Activated naive CD8-positive, alpha-beta T cell treated with anti-CD3 and anti-CD28 coated beads for 36 hours (primary cell): ENCODE measurements at places on chromosomes 3 and 15.

- DNase-seq, result no peak
Measured at GRCh38 chr15:45702041-45702440, 67.2 kb downstream of the SQOR start.

DNA sequence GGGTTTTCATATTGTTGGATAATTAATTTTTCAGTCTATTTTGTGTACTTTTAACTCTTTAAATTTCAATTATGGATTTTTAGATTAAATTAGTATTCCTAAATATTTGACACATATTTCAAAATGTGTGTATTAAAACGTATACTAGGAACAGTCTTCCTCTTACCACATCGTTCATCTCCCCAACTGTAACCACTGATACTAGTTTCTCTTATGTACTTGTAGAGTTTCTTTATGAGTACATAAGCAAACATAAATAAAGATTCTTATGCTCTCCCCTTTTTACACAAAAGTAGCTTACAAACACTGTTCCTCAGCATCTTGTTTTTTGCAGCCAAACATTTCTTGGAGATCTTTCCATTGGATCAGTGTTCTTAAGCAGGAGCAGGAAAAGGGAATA is 45.9 kb downstream of the CMSS1 start:
- no peak for DNase-seq

DNA sequence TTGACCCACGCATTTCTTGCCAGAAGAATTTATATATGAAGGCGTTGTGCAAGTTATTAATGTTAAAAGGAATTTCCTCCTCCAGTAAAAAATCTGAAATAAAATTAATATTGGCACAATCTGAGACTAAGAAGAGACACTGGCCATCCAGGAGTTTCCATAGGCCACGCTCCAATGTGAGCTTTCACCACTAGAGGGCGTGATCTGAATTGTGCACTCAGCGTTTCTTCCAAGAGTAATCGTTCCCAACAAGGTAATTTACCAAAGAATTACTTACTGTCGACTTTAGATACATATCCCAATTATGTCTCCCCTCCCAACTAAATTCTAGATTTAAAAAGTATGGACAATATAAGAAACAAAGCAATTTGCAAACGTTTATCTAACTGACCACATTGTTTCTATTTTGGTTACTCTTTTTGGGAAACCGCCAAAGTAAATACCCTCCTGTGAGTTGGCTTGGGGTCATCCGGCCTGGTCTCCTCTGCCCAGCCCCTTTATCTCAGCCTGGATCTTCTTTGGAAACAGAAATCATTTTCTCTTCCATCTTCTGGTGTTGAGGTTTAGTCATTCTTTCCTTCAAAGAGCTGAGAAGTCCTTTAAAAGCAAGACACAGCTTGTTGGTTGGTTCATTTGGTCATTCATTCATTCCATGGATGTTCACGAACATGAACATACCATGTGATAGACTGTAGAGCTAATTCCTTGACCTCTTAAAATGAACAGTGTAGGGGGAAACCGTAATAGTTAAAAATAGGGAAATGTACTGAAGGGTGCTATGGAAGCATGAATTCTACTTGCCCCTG is 26.2 kb downstream of the POLR2M start:
- DNase-seq, result peak; percentile 24

DNA sequence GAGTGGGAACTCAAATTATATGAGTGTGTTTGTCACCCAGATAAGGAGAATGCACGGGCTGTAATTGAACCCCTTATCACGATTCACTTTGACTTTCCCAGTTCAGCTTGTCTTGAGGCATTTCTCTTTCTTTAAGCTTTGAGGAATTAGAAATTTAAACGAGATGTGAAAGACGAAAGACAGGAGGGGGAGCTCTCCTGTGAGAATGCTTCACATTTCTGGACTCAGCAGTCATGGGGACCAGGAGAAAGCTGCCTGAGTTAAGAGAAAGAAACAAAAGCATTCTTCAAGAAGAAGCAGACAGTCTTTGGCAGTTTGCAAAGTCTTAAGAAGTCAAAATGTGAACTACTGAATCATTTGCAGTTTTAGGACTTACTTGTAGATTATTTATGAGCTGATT is 205.6 kb downstream of the NECTIN3 start:
- no peak for DNase-seq

- DNase-seq, result no peak
Measured at GRCh38 chr15:35194296-35194695, 109.2 kb upstream of the NANOGP8 start.

GRCh38 chr15:61398310-61398709 is 169.2 kb upstream of the RORA start:
- DNase-seq, result no peak

DNA sequence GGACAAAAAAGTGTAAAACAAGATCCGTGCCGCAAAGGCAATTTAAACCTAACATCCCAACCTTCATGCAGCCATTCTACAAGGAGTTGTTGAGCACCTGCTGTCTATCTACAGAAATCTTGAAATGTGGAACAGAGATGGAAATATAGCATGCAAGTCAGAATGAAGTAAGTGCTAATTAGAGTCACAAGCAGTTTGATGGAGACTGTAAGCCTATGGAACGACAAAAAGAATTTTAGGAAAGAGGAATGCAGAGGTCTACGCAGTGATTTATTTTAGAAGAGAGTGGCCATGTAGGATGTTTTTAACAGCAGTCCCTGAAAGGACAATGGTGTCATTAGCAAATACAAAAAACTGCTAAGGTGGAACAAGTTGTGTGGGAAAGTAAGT is 851 bp upstream of the DCBLD2 start:
- DNase-seq, result no peak

GRCh38 chr15:90178468-90179435 is 22.4 kb upstream of the SEMA4B start:
- DNase-seq, result no peak

GRCh38 chr3:110731148-110731547 is 340.5 kb upstream of the NECTIN3 start:
- no peak for DNase-seq

- no peak for DNase-seq
Measured at GRCh38 chr3:72317491-72317890, 530.8 kb downstream of the SHQ1 start.

DNA sequence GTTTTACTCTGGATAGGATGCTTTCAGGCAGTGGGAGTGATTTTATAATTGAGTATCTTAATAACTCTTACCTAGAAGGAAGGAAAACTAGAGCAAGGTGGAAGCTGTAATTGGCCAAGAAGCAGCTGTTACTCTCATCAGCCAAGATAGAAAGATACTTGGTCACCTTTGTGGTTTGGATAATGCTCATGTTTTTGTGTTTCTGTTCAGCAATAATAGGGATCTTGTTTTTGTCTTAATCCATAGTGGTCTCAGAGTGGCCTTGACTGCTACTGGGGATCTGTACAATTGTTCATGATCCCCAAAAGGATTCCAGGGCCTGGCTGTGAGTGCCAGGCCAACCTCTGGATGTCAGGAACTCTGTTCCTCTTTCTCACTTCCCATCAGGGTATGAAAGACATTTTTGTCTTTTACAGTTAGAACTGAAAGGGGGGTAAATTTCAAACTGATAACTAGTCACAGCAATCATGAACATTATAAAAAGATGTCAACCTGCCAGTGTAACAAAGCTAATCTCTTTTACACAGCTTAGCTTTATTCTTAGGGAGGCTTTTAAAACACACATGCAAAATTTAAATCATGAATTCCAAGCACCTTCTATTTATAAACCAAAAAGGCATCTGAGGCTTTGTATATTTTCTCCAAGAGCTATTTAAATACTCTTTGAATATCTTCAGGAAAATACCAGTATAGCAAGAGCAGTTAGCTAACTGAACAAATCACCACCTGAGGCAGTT is 6.0 kb downstream of the UBL7 start:
- DNase-seq, result no peak
